ENCODE measurements at places on chromosomes 3 and 15.

DNA sequence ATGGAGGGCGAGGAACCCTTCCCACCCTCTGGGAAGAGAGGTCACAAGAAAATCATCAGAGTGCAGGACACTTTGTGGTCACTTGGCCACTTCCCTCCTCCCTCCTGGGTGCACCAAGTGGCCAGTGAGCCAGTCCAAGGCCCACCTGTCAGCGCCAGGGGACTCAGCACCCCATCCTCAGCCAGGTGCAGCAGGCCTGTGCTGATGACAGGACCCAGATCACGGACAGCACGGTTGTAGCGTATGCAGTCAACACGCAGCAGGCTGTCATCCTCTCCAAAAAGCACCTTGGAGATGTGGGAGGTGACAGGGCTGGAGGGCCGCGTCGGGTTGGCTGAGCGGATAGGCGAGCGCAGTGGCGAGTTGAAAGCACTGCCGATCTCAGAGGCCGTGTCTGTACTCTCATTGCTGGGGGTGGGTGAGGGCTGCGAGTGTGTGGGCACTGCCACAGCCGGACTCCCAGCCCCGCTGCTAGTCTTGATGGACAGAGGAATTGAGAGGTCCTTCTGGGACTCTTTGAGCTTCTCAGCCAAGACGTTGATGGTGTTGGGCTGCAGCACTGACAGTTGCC lies 41.5 kb downstream of the SEMA3G start:
- no peak for DNase-seq

GRCh38 chr3:179881791-179882190 lies 154.9 kb downstream of the PEX5L start:
- DNase-seq, result no peak

- no peak for DNase-seq
Measured at GRCh38 chr15:29792426-29793159, 29.7 kb downstream of the TJP1 start.

DNA sequence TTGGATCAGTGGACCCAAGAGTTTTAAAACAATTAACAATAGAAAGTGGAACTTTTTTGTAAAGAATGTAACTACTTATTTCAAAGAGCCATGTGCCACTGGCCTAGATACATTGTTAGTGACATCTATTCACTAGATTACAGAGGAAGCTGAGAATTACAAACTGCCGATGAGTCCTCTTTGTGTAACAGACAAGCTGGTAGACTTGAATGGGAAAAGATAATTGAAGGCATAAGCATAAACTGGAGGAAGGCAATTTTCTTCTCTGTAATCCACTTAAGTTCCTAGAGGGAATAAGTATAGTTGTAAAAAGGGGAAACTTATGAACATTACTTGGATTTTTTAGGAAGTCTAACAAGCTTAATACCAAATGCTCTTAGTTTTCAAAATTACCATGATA lies 15.1 kb downstream of the THUMPD3 start:
- no peak for DNase-seq

All from stimulated activated CD8-positive, alpha-beta memory T cell treated with anti-CD3 and anti-CD28 coated beads, Interleukin-15, amount 100 ng/mL, for 48 hours (primary cell).